ENCODE measurements at places on chromosomes 6 and 20.

DNA sequence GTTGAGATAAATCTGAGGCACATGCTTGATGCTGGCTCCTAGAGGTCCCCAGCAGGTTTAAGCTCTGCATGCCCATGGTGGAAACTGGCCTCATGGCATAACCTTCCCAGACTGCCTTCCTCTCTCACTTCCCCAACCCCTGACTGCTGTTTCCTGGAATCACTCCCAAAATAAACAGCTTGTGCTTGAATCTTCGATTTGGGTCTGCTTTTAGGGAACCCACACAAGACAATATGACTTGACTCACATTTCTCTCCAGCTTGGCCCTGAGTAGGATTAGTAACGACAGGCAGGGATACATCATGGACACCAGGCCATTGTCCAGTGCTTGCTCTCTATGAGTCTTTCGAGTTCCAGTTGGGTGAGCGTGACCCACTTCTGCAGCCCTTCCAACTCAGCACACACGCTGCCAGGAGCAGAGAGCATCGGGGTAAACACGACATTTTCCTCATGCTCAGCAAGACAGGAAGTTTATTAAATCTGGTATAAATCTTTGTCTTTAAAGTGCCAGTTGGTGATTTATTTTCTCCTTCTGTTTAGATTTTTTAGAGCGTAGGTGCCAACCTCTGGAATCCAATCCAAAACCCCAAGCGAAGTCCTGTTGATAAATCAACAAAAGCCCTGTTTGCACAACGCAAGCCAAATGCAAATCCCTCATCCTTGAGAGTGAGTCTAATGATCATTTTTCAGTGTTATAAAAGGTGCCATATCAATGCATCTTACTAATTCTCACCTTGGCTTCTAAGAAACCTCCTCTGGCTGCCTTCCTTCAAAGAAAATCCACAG is 135.0 kb downstream of the FOXA2 start:
- no peak for DNase-seq

DNA sequence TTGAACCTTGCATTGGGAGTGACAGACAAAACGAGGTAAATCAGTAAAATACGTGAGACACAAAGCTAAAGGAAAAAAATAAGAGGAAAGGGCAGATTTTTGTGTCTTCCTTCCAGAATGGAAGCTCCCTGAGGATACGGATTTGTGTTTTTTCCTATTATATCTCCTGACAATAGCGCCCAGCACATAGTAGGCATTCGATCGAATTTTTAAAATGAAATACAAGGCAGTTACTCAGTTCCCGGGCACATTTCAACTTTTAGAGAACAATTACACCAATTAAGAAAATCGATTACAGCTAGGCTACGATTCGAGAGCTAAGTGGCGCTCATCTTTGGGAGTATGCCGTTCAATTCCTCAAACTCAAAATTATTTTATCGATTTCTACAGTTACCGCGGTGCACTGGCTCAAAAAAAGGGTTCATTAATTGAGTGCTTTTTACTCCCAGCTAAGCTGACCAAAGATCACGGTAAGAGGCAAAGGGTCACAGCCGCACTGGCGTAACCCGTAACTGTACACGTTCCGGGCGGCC is 443 bp downstream of the RMND1 start:
- DNase-seq, result no peak

GRCh38 chr6:3484192-3484591 is 27.3 kb upstream of the SLC22A23 start:
- no peak for DNase-seq

- no peak for DNase-seq
These were observed 381.7 kb upstream of the JARID2 start for GRCh38 chr6:14863902-14864850.

DNA sequence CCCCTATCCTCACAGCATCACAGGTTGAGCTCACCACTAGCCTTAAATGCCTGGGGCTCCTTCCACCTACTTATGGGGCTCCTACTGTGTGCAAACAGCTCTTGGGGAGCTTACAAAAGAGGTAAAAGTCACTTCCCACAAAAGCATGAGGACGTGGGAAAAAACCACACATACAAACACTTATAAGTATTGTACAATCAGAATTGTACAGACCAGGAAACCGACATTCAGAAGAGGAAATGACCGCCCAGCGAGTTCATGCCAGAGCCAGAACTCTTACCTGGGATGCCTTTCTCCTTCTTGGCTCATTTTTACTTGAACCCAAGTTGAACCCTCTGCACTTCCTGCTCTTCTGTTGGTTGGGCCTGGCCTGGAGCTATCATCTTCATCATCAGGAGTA is 6.3 kb upstream of the PPP1R16B start:
- no peak for DNase-seq

DNA sequence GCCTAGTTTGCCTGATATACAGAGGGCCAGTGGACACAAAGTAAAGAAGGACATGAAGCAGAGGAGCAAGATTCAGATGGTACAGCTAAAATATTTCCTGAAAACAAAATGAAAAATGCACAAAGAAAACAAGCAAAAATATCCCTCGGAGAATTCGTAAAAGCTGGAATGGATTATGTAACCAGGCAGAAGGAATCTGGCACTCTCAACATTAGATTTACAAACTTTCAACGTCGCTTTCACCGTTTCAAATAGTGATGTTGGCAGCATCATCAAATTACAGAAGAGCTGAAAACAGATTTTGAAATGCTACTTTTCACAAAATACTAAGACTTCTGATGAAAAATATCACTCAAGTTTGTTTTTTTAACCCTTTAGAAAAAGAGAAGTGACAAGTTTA is 11.7 kb downstream of the SMLR1 start:
- DNase-seq, result no peak

DNA sequence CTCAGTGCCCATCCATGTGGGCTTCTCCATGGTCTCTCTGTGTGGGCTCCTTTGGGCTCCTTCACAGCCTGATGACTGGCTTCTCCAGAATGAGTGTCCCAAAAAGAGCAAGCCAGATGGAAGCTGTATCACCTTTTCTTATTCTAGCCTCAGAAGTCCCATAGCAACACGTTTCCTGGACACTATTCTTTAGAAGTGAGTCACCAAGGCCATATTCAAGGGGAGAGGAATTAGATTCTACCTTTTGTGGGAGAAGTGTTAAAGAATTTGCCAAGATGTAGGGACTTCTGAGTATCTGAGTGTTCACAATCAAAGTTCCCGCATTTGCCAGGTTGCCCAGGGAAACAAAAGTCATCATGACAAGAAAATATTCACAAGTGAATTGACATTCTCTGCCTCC is 20.7 kb upstream of the TBC1D22B start:
- no peak for DNase-seq

- no peak for DNase-seq
These were observed 184.9 kb upstream of the CST7 start for GRCh38 chr20:24764027-24764793.

- no peak for DNase-seq
These were observed 190.4 kb downstream of the CDKAL1 start for GRCh38 chr6:20724443-20725190.

GRCh38 chr6:18160911-18161310 is 5.7 kb downstream of the KDM1B start:
- DNase-seq, result no peak

DNA sequence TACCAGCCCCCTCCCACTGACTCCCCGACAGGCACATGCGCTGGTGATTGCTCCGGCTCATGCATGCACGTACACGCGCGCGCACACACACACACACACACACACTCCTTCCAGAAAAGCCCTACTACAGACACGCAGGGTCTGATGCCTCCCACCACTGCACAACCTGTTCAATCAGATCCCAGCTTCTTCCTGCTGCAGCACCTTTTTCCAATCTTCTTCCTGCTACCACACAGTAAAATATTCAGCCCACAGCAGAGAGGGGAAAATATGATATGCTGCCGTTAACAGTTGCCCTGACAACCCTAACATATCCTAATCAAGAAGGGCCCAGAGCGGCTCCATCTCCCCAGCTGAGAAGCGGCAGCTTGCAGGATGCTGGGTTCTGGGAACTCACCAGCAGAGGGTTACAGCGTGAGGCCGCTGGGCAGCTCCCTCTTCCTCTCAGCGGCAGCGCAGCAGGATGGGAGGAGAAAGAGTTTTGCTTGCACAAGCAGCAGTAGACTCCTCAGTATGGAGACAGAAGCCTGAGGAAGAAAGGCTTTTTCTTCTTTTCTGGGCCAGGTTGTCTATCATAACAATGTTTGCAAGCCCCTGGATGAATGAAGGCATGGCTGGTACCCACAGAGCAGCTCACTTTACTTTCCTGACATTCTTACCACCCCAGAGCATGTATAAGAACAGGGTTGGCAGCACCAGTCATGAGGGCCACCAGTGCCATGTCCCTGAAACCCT is 23.9 kb downstream of the MAP7 start:
- DNase-seq, result peak; percentile 8

DNA sequence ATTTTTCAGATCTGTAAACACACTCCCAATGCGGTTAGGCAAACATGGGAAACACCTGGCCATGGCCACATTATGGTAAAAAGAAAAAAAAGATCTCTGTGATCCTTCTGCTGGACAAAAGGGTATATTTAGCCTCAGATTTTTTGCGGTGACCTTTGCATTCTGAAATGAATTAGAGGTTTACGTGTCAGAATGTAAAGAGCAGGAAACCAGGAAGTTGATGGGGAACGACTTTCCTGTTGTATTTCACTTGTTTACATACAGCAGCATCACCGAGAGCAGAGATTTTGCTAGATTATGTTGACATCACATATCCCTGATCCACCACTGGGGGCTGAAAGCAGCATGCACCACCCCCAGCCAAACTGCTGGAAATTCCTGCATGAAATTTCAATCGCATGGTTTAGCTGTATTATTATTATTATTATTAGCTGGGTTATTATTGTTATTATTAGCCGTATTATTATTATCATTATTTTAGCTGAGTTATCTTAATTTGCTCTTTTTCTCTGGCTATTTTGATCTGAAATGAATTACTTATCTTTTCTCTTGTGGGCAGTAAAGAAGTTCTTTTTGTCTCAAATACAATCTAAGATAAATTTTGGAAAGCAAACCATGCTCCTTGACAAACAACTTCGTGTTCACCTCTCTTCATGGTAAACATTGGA is 189.4 kb downstream of the ZFP64 start:
- no peak for DNase-seq

DNA sequence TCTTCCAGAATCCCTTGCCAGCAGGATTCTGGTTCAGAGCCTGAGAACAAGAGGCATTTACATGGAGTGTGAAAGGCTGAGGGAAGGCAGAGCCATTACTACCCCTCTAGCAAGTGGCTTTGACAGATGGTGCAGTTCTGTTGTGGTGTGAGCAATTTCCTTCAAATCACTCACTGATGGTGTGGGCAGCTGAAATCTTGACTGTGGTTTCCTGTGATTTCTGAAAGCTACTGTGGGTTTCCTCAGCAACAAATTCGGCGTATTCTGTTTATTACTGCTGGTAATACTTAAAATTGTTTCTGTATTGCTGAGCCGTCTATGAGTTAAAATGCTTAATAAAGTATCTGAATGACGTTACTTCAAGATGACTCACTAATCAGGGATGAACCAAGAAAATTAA is 181.5 kb upstream of the TCF21 start:
- no peak for DNase-seq

DNA sequence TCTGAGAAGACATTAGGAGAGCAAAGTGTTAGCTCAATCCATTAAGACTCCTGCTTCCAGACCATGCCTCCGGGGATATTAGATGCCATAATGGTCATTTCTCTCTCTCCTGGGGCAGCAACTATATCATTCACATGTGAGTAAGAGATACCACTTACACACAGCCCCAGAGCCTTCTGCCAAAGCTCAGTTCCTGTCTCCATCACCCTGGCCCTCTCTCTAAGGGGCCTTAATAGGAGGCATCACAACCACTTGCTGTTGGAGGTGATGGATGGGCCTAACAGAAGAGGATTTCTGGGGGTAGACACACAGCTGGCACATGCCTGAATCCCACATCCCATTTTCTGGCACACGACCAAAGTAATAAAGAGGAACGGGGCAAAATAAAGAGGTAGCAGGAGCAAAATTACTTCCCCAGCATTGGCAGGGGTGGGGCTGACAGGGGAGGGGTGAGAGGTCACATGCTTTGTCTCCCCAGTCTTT is 34.0 kb upstream of the VSTM2L start:
- no peak for DNase-seq

GRCh38 chr6:54515713-54516112 is 207.5 kb downstream of the TINAG start:
- DNase-seq, result no peak

GRCh38 chr6:127186889-127187288 is 68.4 kb downstream of the RSPO3 start:
- no peak for DNase-seq

DNA sequence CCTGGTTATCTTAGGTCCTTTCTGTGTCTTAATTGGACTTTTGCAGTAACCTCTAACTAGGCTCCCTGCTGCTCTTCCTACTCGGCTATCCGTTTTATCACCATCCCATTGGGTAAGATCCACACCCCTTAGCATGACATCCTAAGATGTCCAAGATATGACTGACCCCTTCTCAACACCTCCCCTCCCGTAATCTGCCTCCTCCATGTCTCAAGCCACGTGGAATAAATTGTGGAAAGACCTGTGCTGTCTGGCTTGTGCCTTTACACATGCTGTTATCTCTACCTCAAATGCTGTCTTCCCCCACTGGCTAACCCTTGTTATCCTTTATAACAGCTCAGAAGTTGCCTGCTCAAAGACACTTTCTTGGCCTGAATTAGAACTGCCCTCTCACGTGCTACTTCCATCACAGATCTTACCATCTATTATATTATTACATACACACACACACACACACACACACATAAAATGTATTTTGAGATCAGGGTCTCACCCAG is 26.5 kb downstream of the EIF2S2 start:
- no peak for DNase-seq

DNA sequence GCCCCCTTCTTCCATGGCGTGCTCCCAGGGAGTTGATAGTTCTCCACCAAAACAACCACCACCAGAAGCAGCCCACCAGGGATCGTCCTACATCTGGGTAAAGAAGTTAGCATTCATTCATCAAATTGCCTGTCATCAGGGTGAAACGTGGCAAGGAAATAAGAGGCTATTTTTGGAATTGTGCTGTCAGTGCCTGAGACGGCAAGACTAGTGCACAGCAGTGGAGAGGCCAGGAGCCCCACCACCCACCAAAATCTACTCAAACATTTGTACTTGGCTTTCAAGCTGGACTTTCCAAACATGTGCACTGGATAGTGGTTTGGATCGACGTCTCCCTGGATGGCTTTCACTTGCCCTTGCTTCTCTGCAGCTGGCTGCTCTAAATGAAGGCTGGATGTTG is 44.8 kb downstream of the TXNDC5 start:
- DNase-seq, result no peak
